ENCODE measurements at places on chromosomes 6 and 20.

DNA sequence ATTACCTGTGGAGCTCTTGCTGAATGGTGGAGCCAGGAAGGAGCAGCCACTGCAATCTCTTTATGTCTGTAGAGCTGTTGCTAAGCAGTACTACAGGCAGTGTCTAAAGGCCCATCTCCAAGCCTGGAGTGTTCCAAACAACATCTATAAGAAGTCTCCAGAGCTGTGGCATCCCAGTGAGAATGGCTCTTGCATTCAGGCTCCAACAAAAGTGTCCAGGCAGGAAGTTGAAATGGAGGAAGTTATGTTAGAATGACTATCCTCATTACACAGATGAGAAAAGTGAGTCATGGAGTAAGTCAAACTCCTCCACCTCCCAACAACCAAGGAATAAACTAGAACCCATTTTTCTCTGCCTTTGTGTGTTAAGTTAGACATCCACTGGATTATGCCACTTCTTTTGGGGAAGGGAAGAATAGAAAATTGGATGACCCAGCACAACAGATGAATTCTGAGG lies 288.5 kb upstream of the STXBP5 start:
- no peak for DNase-seq

DNA sequence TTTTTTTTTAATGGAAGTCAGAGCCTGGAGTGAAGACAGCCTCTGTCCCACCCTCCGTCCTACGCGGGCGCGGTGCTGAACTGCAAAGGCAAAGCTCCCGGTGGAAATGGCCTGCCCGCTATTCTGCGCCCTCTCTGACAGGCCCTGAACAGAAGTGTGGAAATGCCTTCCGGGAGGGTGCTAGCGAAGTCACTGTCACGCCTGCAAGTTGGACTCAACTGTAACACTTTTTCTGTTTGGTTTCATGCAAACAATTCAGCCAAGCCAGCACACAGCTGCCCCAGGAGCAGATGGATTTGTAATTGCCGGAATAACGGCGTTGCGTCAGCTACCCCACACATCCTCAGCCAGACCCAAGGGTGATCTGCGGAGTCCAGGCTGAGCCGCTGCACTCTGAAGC lies 107.6 kb downstream of the PSMB1 start:
- DNase-seq = no peak

GRCh38 chr6:8075185-8075584 lies 11.0 kb upstream of the BLOC1S5 start:
- no peak for DNase-seq

GRCh38 chr20:21167261-21167660 lies 41.4 kb downstream of the KIZ start:
- no peak for DNase-seq

DNA sequence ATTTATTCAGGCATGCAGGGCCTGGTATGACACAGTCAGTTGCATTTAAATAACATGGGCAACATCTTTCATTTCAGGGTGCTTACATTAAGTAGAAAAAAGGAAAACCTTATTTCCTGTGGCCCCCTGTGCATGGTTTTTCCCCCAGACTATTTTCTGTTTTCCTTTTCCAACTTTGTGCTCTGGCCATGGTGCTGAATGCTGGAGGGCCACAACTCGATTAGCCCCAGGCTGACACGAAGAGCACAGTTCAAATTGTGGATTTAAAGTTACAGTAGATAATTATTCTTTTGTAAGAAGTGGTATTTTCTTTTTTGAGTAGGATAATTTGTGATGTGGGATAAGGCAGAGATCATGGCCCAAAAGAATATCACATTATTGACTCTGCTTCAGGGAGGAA lies 332.0 kb downstream of the HAO1 start:
- no peak for DNase-seq

GRCh38 chr6:89433252-89434149 lies 549 bp downstream of the ANKRD6 start:
- no peak for DNase-seq

DNA sequence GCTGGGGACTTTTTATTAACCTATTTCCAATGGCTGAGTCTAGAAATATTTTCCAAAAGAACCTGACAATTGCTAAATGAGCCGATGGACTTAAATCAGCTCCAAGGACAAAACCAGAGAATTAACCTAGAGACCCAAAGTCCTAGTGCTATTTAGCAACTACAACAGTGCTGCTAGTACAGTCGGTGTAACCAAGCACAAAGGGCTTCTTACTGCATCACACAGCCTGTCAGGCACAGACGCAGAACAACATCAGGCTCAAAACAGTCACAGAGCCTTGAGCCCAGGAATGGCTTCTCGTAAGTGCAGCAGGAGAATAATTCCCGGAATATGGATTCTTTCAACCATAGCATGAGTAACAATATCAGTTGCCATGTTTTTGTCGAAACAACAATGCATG lies 70.0 kb downstream of the GFOD1 start:
- no peak for DNase-seq

DNA sequence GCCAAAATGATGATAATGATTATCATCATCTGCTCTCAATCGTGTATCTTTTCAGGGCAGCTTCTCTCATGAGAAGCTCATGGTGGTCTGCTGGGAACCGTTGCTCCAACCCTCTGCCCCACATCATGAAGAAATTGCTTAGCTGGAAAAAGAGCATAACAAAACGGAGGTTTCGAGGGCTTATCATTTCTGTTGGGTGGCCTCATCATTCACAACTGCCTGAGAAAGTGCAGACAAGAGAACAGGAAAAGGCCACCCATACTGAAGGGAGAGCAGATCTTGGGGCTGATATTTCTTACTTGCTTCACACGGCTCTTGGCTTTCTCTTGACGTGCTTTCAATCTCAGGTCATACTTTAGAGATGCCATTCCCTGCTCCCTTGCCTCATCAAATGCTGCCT lies 471.6 kb downstream of the CD83 start:
- no peak for DNase-seq

GRCh38 chr6:85620308-85620707 lies 22.4 kb downstream of the SYNCRIP start:
- no peak for DNase-seq

- no peak for DNase-seq
These were observed 606.5 kb upstream of the NOX3 start for GRCh38 chr6:156062091-156062563.

DNA sequence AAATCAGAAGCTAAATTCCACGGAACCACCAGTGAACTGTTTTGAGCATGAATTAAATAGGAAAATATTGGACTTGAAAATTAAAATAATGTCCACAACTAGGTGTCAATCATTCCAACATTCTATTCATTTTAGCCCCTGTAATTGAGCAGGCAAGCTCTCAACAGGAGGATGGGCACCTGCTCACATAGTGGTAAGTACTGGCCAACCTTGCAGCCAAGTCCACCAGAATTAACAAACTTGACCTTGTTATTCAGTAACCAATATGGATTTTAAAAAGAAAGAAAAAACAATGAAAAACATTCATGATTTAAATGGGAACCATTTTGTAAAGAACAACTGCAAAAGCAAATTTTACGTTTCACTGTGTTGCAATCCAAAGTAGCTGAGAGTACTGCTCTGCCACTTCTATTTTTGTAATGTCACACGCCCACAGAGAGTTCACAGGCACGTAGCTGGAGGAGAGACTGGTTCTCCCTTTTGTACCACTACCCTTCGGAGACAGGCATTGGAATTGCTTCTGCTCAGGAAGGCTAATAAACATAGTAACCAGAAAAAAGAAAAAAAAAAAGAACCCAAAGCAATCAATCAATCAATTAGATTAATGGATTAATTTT lies 75.2 kb upstream of the F13A1 start:
- DNase-seq = no peak

GRCh38 chr20:53364646-53365045 lies 229.0 kb downstream of the ZNF217 start:
- no peak for DNase-seq

GRCh38 chr20:64101731-64102621 lies 5.4 kb downstream of the NPBWR2 start:
- DNase-seq = no peak

GRCh38 chr20:3276680-3277015 lies 37.7 kb upstream of the SLC4A11 start:
- DNase-seq = no peak

DNA sequence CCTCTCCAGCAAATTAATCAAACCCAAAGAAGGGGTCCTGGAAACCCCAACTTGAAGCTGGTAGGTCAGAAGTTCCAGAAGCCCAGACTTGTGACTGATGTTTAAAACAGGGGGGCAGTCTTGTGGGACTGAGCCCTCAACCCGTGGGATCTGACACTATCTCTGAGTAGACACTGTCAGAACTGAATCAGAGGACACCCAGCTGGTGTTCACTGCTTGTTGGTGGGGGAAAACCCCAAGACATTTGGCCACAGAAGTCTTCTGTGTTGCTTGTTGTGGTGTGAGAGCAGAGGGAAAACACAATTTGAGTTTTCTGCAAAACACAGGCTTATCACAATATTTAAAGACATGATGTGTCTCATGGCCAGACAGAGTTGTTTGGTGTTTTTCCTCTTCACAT lies 29.9 kb downstream of the KIF13A start:
- no peak for DNase-seq

DNA sequence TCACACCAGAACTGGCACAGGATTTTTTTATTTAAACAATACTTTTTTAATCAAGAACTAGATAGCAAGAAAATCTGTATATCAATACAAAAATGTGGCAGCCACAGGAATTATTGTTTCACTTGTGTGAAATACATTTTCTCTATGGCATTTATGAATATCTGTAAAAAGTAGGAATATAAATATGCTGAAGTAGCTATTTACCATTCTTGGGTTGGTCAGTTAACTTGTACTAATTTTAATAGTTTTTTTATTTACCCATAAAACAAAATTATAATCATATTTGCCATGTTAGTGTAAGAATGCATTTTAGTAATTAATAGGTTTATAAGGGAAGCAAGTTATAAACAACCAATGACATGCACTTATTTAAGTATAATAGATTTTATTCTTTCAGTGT lies 31.4 kb upstream of the TMEM30A start:
- no peak for DNase-seq

GRCh38 chr20:35892871-35893270 lies 61.4 kb downstream of the SCAND1 start:
- no peak for DNase-seq

- DNase-seq = no peak
These were observed 98.3 kb downstream of the TIAM2 start for GRCh38 chr6:155093430-155093829.

DNA sequence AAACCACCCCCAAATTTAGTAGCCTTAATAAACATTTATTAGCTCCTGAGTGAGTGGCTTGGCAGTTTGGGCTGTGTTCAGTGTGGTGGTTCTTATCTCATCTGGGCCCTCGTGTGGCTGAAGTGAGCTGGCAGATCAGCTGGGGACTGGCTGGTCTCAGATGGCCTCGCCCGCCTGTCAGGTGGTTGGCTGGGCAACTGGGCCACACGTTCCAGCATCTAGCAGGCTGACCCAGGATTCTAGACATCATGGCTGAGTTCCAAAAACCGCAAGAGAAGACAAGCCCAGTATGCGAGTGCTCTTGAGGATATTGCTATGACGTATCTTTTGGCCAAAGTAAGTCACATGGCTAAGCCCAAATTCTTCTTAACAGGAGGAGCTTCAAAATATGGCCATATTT lies 28.9 kb downstream of the EIF2S2 start:
- DNase-seq = no peak

DNA sequence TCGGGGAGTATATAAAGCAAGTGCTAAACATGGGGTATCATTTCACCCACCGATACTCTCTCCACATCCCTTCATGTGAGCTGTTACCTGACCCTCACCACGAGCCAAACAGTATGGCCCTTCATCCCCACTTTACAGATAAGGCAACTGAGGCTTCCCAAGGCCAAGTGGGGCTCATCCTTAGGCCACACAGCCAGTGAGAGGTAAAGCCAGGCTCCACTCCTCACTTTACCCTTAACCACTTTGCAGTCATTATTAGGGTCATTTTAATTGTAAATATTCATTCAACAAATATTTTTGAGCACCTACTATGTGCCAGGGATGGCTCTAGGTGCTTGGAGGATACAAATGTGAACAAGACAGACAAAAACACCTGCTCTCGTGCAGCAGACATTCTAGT lies 7.0 kb downstream of the SIRPA start:
- DNase-seq = no peak

DNA sequence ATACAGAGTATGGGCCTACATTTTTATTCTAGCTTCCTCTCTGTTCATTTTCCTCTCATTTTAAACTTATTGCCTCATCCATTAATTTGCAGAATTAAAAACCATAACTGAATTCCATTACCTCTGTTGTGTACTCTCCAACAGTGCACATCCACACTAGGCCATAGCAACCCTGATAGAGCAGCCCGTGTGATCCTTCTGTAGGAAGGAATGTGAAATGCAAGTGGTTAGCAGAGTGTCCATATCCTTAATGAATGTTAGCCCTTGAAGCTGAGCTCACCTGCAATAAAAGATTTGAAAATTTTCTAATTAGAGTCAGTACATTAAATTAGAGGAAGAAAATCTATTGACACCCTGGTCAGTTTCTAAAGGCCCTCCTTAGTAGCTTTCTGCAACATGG lies 6.5 kb upstream of the GRIK2 start:
- DNase-seq = no peak

GRCh38 chr20:23003077-23003635 lies 32.0 kb upstream of the SSTR4 start:
- no peak for DNase-seq

- DNase-seq = no peak
These were observed 63.3 kb downstream of the ILRUN start for GRCh38 chr6:34633256-34633655.

GRCh38 chr6:26241033-26241895 lies 123.7 kb upstream of the BTN3A2 start:
- no peak for DNase-seq

DNA sequence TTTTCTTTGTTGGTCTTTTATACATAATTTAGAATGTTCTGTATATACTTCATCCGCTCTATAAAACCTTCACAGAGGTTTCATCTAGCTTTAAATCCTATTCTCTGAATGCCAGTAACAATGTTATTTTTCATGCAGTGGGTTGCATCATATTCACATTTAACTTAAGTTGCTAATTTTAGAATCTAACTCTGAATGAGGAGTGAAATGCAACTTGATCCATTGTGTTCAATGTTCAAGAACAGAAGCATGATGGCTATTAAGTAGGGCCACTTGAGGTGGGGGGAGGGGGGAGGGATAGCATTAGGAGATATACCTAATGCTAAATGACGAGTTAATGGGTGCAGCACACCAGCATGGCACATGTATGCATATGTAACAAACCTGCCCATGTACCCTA lies 224.5 kb downstream of the NKAIN2 start:
- no peak for DNase-seq

- no peak for DNase-seq
These were observed 27.2 kb upstream of the BTBD3 start for GRCh38 chr20:11890331-11891076.

DNA sequence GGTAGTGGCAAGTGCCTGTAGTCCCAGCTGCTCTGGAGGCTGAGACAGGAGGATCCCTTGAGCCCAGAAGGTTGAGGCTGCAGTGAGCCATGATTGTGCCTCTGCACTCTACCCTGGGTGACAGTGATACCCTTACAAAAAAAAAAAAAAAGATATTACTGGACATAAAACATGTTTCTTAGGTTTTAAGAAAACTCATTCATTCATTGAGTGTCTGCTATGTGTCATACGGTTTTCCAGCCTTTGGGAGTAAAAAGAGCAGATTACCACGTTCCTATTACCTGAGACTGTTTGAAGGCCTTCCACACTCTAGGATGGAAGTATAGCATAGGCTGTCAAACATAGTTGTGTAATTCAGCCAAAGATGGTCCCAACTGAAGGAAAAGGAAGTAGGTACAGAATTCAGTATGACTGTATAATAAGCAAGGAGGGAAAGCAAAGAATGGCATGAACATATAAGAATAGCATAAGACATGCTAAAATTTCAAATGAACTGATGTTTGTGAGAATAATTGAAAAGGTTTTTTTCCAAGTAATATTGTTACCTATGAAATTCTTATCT lies 22.0 kb downstream of the STXBP5 start:
- DNase-seq = no peak

GRCh38 chr6:81216668-81217067 lies 535.8 kb downstream of the TENT5A start:
- DNase-seq = no peak

All from esophagus squamous epithelium (tissue), 5 donors.